ENCODE measurements at places on chromosomes 6 and 20.

- no peak for DNase-seq
Measured at GRCh38 chr6:158572653-158573541, 13.0 kb downstream of the TMEM181 start.

GRCh38 chr6:112257178-112257855 is 3.0 kb upstream of the LAMA4 start:
- no peak for DNase-seq

DNA sequence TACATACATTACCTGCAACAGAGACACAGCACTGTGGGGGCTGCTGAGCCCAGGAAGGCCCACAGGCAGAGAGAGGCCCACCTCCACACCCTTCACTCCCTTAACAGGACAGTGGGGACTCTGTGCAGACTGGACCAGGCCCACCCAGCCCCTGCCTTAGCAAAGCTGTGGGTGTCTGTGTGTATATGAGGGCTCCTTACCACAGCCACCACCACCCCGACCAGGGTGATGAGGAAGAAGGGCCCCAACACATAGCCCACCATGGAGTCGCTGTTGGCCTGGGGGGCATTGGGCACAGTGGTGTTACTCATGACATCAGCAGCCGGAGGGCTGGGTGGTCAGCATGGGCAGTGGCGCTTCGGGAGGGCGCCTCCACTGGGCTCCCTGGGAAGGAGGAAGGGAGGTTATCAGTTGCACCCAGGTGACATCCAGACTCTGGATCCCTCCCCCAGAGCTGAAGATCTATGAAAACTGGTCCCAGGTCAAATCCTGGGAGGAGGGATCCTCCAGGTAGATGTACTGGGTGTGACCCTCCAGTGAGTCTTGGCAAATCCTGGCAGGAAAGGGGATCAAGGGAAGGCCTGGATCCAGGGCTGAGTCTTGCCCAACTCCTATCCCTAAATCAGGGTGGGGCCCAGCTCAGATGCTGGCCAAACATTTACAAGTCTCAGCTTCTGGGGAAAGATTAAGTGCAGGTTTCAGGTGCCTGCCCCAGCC is 1.2 kb downstream of the SMIM29 start:
- no peak for DNase-seq

DNA sequence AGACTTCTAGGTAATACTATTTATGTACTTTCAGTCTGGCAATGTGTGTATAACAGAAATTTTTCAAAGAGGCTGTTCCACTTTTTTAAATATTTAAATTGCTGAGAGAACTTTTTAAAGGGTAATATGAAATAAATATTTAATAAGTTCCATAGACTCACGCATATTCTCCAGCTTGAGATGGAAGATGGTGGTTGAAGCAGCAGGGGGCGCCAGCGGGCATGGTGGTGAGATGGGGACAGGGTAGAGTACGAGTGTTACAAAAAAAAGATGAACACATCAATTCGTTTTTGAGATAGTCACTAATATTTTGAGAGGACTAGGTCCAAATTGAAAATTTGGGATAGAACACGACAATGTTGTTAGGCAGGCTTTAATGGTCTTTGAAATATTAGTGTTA is 68.4 kb downstream of the RSPO3 start:
- no peak for DNase-seq

GRCh38 chr20:25508083-25508770 is 77.1 kb downstream of the NINL start:
- DNase-seq, result no peak

GRCh38 chr6:169251371-169251802 is 2.3 kb downstream of the THBS2 start:
- no peak for DNase-seq

GRCh38 chr6:135346747-135347146 is 150.8 kb downstream of the AHI1 start:
- DNase-seq, result no peak

DNA sequence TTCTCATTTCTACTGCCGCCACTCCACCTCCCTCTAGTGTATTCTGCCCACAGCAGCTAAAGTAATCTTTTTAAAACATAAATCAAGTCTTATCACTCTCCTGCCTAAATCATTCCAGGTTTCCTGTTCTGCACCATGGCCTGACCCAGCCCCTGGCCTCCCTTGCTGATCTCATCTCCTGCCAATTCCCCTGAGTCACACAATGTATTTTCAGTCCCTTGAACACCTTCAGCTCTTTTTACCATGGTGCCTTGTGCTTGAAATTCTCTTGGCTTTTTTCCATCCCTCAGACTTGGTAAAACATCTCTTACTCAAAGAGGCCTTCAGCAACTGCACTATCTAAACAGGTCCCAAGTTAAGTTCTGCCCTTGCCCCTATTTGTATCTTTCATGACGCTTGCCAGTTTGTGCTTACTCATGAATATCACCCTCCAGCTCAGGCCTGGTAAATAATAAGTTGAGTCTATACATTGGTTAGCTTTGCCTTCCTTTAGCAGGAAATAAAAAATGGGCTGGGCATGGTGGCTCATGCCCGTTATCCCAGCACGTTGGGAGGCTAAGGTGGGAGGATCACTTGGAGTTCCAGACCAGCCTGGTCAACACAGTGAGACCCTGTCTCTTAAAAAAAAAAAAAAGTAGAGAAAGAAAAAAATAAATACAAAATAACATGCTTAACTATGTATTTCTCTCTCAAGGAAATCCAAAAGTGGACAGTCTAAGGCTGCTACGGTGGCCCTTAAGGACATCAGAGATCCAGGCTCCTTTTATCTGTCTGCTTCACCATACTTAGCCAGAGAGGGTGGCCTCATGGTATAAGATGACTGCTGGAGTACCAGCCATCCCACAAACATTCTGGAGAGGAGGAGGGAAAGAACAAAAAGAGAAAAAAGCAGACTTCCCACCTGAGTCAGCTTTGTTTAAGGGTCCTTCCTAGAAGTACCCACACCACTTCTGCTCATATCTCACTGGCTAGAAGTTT is 62.2 kb downstream of the ARFGEF2 start:
- no peak for DNase-seq

- DNase-seq, result peak; percentile 66
Measured at GRCh38 chr6:75601304-75602245, at the start of gene SENP6. Gene SENP6, plus strand, starts transcription at chr6:75601880. Its CDS starts 645 bp downstream, at chr6:75602525.

DNA sequence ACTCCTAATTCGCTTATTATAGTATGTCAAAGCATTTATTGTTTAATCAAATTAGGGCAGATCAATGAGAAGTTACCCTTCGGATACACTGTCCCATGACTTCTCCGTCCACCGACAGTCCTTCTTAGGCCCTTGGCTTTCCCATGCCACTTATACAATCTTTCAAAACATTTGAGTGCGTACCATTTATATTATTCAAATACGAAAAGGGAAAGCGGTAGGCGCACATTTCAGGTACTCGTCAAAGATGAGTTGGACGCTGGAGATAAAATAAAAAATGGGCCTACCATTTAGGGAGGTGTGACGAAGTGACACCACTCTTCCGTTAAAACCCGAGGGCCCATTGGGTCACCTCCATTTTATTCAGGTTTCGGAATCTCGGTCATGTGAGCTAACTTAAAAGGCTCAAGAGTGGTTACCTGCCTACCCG is 542 bp upstream of the AFG1L start:
- DNase-seq, result no peak

DNA sequence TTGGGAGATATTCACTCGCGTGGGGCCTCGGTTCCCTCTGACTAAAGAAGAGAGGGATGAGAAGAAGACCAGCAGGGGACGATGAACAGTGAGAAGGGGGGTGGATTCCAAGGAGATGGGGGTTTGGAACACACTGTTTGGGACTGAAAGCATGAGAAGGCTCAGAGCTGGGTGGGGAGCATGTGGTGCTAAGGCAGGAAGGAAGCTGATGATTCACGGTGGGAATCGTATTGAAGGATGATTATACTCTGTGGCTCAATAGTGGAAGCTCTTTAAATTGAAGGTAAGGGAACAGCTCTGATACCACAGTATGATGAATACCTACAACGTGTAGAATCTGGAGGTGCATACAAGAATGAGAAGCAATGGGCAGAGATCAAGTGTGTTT is 117.5 kb upstream of the KCNK16 start:
- no peak for DNase-seq

DNA sequence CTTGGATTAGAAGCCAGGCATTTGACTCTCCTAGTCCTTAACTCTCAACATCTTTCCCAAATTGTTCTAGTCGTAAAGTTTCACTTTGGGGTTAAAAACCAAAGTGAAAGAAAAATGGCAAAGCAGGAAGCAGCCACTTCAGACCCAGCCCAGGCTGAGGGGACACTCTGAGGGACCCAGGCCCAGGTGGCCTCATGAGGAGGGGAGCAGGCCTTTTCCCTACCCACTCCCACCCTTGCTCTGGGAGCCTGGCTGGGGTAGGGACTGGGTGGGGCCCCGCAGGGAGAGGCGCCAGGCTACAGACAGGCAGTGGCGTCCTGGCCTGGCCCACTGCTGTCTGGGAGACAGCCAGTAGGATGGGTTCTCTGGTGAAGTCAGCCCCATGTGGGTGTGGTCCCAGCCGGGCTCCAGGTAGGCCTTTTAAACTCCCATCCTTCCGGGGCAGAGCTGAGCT is 68.7 kb upstream of the MYL9 start:
- no peak for DNase-seq

GRCh38 chr6:64143101-64143500 is 507.5 kb downstream of the PHF3 start:
- DNase-seq, result no peak

- no peak for DNase-seq
Measured at GRCh38 chr6:41315203-41315602, 20.2 kb upstream of the NCR2 start.

DNA sequence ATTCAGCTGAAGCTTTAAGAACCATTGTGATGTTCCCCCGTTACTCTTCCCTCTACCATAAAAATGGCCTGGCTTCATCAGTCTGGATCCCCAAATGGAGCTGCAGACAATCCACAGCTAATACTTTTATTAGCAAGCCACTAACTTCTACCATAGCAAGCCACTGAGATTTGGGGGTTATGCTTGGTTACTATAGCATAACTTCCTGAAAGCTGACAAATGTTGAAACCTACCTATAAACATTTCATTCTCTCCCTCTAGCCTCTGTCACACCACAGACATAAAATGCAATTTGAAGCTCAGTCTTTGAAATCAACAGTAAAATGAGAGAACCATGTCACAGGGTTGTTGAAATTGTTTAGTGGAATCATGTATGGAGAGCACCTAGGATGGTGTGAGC is 3.0 kb upstream of the HTR1E start:
- DNase-seq, result no peak

DNA sequence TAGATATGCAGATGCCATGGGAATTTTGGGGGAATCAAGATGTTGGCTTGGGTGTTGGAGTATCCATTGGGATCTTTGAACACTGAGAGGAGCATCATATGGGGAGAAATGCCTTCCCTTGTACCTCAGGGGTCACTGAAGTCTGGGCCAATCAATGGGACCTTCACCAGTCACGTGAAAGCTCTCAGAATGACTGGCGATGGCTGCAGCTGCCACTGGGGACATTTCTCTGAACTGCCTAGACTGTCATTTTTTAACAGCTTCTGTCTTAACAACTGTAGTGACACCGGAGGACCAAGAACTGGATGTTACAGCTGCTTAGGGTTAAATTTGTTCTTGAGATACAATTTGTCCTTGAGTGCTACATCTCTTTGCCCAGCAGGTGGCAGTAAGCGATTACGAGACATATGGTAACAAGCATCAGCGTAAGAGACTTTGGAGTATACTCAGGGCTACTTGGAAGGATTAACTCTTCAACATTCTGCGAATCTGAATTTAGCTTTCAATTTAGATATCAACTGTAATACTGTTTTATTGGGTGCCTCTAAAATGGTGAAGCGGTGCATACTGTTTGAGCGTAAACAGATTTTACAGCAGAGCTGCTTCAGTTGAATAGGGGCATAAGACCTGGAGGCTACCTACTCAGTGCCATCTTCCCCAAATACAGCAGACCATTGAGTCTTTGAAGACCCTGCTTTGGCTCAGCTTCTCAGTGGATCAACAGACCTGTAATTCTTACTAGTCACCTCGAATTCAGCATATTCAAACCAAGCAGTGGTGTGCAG is 36.0 kb downstream of the CCN2 start:
- DNase-seq, result peak; percentile 70

- DNase-seq, result no peak
Measured at GRCh38 chr6:20658516-20658915, 124.3 kb downstream of the CDKAL1 start.

DNA sequence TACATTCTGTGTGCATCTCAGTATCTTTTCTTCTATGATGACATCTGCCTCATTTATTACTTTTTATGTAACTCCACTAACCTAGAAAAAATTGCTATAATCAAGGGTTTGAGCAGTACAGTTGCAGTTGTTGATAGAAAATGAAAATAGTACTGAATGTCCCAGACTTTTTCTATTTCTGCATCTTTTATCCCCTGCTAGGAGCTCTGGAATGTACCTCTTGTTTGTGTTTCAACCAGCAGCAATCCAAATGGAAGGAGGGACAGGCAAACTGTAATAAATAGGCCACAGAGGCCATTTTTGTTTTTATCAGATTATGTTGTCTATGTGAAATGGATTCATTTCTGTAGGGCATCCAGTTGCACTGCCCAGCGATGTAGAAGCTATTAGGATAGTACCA is 536.9 kb downstream of the KIF16B start:
- DNase-seq, result no peak

- no peak for DNase-seq
Measured at GRCh38 chr20:23186808-23187207, 100.7 kb upstream of the CD93 start.

DNA sequence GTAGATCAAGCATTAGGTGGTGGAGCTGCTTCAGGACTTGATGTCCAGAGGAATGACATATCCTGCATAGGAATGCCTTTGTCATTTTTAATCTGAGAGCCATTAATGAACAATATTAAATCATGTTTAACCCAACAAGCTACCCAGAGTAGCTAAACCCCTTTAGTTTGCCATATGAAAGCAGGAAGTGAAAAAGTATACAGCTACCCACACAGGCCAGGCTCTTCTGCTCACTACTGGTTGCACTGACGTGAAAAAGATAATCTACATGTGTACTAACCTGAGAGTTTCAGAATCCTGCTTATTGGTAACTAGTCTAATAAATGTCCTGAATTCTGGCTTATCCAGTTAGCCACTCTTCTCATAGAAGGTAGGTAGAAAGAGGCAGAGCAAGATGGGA is 19.9 kb downstream of the GLYATL3 start:
- DNase-seq, result no peak

DNA sequence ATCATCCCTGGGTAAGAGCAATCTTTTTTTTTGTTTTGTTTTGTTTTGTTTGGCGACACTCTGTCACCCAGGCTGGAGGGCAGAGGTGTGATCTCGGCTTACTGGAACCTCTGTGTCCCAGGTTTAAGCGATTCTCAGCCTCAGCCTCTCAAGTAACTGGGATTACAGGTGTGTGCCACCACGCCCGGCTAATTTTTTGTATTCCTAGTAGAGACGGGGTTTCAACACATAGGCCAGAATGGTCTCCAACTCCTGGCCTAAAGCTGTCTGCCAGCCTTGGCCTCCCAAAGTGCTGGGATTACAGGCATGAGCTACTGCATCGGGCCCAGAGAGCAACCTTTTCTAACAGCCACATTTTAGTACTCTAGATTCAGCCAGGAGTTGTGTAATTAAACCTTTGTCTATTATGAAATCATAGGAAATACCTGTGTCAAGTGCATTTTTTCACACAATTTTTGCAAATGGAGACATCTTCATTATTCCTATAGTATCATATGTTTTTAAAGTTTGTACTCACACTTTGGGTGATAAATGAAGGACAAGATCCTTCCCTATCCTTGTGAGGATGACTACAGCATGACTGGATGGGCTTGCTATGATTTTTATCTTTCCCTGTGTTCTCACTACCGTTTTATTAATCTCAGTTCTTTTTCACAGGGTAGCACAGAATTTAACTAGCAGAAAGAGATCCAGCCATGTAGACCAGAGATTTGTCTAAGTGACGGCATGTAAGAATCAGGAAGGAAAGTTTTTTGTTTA is 82.6 kb downstream of the OR2B2 start:
- no peak for DNase-seq

Data from skin of body (tissue), 3 donors.